Daoy (cell line): ENCODE measurements at places on chromosomes 1 and 21.

- DNase-seq, result no peak
Measured at GRCh38 chr1:44040418-44040817, 9.2 kb upstream of the SLC6A9 start.

- DNase-seq, result no peak
Measured at GRCh38 chr1:51689643-51690042, 72.8 kb downstream of the OSBPL9 start.

DNA sequence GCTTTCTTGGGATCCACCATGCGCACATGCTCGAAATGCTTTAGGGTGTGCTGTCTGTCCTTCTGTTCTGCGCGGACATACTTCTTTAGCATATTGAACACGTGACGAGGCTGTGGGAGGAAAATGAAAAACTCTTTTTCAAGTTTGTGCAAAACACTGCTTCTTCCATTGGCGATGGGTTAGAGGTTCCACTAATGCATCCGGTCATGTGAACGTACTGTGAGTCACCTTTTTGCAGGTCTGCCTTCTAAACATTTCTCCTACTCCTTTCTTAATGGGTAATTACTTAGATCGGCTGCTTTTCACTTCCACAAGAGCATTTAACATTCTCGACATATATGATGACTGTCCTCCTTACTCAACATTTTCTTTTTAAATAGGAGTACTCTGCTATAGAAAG lies 214.9 kb downstream of the APP start:
- no peak for DNase-seq

DNA sequence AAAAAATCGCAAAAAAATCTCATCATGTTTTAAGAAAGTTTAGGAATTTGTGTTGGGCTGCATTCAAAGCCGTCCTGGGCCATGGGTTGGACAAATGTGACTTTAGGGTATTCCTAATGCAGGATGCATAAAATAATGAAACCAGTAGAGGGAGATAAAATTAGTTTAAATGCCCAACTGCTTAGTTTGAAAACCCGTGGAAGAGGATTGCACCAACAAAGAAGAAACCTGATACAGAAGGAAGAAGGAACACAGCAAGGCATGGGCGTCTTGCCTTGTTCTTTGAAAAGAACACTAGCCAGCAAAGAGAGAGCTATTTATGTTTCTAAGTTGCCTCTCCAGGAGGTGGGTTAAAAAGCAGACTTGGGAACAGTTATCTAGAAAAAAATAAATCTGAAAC lies 37.9 kb downstream of the WDR3 start:
- DNase-seq, result peak; percentile 6

DNA sequence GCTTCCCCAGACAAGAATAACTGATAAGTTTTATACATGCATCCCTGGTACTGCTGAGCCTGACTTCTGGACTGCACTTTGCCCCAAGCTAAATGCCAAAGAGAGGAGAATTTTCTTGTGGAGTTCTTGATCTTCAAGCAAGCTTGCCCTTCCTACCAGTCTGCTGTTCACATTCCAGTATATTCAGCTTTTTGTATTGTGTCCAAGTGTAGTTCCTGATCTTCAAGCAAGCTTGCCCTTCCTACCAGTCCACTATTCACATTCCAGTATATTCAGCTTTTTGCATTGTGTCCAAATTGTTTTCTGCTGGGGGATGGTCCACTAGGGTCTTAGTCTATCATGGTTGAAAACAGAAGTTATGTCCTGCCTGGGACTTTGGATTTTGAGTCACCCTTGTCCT lies 894 bp upstream of the TSEN15 start:
- DNase-seq, result no peak

- no peak for DNase-seq
Measured at GRCh38 chr1:115181231-115181630, 91.9 kb upstream of the TSPAN2 start.

- DNase-seq, result no peak
Measured at GRCh38 chr1:22031214-22031962, 21.1 kb upstream of the CDC42 start.

GRCh38 chr1:98184856-98185255 lies 264.0 kb upstream of the DPYD start:
- no peak for DNase-seq
